Activated T-cell treated with anti-CD3 and anti-CD28 coated beads, Interleukin-2, amount 50 U/mL, for 72 hours (primary cell): ENCODE measurements at places on chromosomes 5 and 9. TPM values are rescaled to one million over a fixed set of nuclear protein-coding genes. Genes with fewer than 3 reads are reported as not detected.

The GPSM1 gene
- total RNA-seq = 12.3 TPM

DNA sequence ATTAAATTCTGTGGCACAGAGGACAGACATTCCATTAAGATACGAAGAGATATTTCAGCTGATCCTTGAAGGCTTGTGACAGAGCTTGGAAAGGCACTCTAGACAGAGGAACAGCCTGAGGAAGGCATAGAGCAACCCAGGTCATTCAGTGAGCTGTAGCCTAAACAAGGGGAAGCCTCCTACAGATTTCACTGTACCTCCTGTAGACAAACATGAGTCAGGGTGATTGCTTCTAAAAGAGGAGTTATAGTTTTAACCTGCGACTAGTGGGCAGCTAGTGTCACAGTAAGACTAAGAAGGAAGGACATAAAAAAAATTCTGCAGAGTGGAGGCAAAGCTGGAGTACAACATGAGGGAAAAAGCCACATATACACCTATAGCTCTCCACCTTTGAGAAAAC lies 43.5 kb upstream of the ANKDD1B start:
- H3K27ac ChIP-seq = peak overlapping the region; percentile 78
- H3K4me3 ChIP-seq = peak overlapping the region; percentile 64
- H3K4me1 ChIP-seq = peaks cover 49% of the 10 kb centered on the region
- peak; percentile 26 for DNase-seq
- peaks cover 32% of the 10 kb centered on the region for H3K36me3 ChIP-seq

- no peaks in the 10 kb centered on the region for H3K27me3 ChIP-seq
- DNase-seq = no peak
- peaks cover 35% of the 10 kb centered on the region for H3K36me3 ChIP-seq
- peak overlapping the region; percentile 91 for H3K4me3 ChIP-seq
- H3K4me1 ChIP-seq = peaks cover 63% of the 10 kb centered on the region
Measured at GRCh38 chr5:36152324-36153297, 700 bp downstream of the SKP2 start.

DNA sequence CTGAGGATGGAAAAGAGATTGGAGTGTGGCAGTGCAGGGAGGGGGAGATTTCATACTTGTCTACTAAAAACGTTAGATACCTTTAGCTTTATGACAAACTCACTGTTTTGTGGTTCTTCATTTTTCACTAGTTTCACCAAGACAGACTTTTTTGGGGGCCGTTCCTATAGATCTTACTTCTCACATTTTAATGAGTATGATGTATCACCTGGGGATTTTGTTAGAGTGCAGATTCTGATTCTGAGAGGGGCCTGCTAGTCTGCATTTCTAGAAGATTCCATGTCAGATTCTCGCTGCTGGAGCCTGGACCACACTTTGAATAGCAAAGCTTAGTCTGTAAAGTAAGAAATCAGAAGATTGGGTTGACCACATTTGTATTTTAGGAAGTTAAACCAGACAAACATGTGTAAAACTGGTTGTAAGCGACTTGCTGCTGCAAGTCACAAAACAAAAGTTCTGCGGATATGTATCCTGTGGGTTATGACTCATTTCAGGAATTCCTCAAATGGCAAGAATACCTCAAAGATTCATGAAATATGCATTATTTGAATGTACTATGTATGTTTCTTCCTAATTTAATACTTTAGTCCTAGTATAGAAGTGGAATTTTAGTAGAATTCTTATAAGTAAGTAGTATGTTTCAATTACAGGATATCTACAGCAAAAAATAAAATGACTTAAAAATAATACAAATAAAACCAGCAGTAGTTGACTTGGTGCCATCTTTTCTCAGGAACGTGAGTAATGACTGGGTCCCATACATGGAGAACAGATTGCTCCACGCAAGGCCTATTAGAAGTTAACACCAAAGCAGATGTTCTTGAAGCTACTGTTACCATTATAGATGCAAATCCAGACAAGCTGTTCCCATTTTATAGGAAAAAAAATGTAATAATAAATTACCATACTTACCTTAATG lies 27.8 kb downstream of the NFIL3 start:
- H3K27ac ChIP-seq = peak overlapping the region; percentile 85
- H3K36me3 ChIP-seq = no peaks in the 10 kb centered on the region
- H3K27me3 ChIP-seq = peaks cover 8% of the 10 kb centered on the region
- H3K4me1 ChIP-seq = peaks cover 22% of the 10 kb centered on the region

GRCh38 chr5:162196351-162196750 lies 128.8 kb downstream of the GABRG2 start:
- DNase-seq = no peak
- no peak overlapping the region for H3K4me3 ChIP-seq
- H3K27me3 ChIP-seq = no peaks in the 10 kb centered on the region

DNA sequence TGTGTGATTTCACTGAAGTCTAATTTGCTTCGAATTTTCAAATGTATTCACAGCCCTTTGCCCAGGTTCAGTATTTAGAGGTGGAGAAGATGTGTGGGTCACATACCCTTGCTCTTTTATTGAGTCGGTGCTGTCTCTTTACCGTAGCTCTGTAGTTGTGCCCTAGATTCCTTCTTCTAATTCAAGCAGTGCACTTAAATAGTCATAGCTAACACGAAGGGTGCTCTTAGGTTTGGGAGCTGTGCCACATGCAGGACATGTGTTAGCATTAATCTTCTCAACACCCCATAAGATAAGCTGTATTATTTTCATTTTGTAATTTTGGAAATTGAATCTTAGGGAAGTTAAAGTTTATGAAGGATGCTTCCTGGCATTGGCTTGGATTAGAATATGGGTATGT lies 293.3 kb downstream of the MAST4 start:
- no peak overlapping the region for H3K4me3 ChIP-seq
- no peak for DNase-seq
- H3K4me1 ChIP-seq = peaks cover 32% of the 10 kb centered on the region
- no peaks in the 10 kb centered on the region for H3K36me3 ChIP-seq
- peaks cover 21% of the 10 kb centered on the region for H3K27me3 ChIP-seq

GRCh38 chr9:16207161-16207560 lies 654.3 kb downstream of the CCDC171 start:
- H3K4me1 ChIP-seq = no peaks in the 10 kb centered on the region
- H3K4me3 ChIP-seq = no peak overlapping the region
- peak overlapping the region; percentile 44 for H3K27ac ChIP-seq
- no peaks in the 10 kb centered on the region for H3K27me3 ChIP-seq
- H3K36me3 ChIP-seq = peaks cover 2% of the 10 kb centered on the region
- DNase-seq = peak; percentile 9
